ENCODE measurements at places on chromosomes 1 and 21.

GRCh38 chr1:23756676-23757075 lies 13.4 kb downstream of the ELOA start:
- no peak for DNase-seq

GRCh38 chr21:15080526-15080925 lies 15.7 kb upstream of the NRIP1 start:
- DNase-seq, result no peak

DNA sequence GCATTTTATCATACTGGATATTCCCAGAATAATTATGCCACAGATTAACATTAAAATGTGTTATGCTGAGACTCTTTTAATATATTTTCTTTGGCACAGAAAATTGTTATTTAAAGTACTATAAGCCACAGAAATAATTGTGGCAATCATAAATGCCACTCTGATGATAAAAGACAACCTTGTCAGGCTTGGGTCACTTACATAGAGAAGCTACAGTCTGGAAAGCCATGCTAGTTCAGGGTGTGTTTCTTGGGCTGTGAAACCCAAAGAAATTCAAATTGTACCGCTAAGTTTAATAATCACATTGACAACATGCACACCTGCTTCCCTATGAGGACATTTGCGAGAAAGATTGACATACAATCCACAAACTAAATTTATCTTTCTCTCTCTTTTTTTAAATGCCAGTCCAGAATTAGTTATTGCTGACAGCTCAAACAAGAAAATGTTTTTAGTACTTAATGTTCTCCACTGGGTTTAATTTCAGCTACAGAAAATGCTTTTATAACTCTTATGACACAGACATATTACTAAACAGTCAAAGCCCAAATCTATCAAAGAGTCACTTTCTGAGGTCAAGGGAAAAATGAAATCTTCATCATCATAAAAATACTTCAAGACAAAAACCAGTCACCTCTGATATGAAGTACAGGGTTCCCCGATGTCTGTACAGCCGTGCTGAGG lies 38.7 kb downstream of the TTC13 start:
- no peak for DNase-seq

DNA sequence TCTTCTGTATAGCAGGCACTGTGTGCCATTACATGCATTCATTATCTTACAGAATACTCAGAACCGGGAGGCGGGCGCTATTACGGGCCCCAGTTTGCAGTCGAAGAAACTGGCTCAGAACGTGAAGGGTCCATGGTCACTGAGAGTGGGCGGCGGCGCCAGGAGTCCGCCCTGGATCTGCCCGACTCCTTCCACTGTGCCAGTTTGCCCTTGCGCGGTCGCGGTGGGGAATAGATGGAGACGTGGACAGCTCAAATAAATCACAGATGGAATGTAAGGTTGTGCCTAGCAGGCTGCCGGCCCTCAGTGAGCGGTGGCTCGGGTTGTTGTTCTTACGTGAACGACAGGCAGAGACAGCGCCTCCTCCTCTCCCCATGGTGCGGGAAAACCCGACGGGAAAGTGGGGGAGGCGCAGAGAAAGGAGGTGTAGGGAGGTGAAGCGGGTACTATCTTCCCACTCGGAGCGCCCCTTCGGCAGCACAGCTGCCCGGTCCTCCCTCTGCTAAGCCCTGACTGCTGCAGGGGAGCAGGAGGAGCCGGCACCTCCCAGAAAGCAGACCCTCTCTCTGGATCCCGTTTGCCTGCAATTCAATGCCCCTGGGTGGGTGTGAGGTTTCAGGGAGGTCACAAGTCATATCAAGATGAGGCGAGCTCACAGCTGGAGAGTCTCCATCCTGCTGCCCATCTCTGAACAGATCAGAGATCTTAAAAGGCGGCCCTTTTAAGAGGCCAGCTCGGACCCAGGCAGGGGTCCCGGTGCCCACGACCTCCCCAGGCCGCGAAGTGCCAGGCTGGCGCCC lies 1.1 kb downstream of the COL9A2 start:
- DNase-seq, result no peak

GRCh38 chr1:162612606-162613400 lies 19.5 kb upstream of the DDR2 start:
- DNase-seq, result no peak

DNA sequence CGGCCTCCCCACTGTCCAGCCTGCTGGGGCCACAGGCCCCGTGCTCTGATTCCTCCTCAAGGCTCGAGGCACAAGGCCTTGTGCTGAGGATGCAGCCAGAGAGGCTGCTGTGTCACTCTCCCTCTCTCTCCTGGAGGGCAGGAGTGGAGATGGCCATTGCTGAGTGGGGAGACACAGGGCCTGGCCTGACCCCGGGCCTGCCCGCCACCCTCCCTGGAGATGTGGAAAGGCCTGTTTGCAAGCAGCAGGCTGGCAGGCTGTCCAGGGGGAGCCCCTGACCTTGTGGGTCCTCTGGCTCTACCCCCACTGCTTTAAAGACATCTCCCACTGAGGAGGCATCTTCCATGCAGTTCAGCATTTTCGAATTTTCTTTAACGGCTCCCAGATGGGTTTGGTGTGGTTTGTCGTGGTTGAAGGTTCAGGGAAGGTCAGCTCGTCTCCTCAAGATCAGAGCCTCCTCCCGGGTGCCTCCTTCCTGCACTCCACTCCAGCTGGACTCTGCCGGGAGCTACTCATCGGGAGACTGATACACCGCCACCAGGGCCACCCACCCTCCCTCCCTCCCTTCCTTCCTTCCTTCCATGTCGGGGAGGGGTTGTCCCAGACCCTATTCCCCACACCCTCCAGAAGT lies 69.1 kb downstream of the SPSB1 start:
- DNase-seq, result no peak

GRCh38 chr1:12573015-12573825 lies 44.8 kb downstream of the DHRS3 start:
- no peak for DNase-seq

DNA sequence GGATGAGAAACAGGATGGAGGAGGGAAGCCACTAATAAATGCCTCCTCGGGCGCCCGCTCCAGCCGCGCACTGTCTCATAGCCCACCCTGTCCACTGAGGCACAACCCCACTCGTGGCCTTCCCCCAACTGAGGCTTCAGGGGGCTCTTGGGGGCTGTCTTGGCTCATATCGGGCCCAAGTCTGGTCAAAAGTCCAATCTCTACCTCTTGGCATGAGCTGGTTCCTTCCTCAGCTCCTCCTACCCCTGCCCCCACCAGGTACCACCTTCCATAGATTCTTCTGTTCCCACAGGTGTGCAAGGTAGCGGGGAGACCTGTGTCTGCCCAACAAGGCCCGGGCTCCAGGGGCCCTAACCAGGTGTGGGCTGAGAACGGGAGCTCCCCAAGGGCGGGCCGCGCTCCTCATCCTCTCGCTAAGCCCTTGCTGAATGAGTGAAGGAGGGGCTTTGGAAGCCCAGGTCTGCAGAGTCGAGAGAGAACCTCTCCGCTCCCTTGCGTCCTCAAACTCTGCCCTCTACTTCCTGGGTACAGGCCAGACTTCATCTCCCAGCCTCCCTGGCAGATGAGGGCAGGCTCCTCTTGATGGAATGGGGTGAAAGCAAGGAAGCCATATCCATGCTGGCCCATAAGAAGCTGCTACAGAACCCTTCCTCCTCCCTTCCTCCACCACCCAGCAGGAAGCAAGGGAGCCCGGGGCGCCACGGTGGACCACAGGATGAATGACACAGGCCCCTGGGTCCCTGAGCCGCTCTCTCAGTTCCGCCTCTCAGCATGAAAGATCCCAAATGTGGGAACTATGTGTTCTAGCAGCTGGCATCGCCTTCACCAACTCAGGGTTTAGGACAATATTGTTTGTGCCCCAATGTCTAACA lies 74.7 kb downstream of the PSMG1 start:
- DNase-seq, result no peak

DNA sequence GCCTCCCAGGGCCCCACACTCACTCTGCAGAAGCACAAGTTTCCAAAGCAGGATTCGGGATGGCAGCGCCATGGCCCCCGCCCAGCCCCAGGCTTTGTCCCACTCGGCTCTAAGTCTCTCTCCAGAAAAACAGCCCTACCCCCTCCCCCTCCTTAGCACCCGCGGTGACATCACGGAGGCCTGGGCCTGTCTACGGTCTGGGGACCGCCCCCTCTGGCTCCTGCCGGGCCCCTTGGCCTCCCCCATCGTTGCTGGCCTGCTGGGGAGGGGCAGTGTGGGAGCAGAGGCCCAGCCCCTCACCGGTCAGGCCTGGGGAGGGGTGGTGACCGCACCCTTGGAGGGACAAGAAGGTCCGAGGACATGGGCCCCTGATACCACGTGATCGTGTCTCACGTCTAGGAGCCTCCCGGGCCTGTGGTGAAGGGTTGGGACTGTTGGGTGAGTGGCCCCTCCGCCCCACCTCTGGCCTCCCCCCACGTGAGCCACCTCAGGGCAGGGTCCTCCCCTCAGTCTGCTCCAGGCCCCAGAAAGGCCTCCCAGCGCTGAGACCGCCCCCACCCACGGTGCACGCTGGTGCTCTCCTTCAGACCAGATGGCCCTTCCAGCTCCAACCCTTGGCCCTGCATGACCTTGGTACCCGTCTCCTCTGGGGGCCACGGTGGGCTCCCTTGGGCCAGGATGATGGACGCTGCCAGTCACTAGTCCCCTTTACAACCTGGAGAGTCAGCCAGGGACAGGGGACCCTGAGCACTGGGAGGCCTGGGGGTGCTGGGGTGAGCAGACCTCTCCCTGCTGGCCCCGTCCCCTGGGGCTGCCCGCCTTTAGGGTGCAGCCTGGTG lies at the start of gene MXRA8:
TSS of gene MXRA8 (minus strand) at position 123 of the 839 bp plus-strand sequence. CDS start at position 72, 51 bp downstream.
- DNase-seq, result no peak

DNA sequence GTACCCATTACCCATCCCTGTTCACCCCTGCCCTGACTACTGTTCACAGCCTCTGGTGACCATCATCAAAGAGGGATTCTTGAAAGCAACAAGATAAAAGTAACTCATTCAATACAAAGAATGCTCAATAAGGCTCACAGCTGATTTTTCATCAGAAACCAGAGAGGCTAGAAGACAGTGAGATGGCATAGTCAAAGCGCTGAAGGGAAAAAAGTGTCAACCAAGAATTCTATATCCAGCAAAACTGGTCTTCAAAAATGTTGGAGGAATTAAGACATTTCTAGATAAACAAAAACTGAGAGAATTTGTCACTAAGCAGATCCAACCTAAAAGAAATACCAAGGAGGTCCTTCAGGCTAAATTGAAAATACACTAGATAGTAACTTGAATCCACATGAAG lies 27.1 kb downstream of the CSF1 start:
- DNase-seq, result no peak

DNA sequence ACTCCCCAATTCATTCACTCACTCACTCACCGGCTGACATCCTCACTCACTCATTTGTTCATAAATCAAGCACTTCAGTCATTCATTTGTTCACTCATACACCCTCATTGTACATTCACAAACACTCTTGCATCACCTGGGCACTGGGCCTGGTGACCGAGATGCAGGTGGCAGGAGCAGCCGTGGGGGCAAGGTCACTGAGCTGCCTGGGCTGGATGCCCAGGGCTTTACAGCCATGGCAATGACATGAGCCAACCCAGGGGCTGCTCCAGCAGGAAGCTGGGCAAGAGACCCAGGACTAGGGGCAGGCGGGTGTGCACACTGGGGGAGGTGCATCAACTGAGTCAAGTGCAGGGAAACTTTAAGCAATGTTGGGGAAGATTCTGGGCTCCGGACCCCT lies 113.6 kb upstream of the IGSF21 start:
- DNase-seq, result no peak

DNA sequence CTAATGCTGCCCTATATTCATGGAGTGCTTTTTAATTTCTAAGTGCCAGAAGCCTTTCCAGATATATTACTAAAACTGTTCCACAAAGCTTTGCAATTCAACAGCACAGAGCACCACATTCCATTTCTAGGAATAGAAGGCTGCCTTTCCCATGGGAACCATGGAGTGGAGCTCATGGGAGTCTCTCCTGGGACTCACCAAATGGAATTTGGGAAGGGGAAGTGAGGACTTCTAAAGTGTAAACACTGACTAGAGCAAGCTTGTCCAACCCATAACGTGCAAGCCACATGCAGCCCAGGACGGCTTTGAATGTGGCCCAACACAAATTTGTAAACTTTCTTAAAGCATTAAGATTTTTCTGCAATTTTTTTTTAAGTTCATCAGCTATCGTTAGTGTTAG lies 190.4 kb upstream of the TNR start:
- no peak for DNase-seq

- DNase-seq, result no peak
Observed at GRCh38 chr21:33544451-33545195, 1.8 kb downstream of the SON start.

DNA sequence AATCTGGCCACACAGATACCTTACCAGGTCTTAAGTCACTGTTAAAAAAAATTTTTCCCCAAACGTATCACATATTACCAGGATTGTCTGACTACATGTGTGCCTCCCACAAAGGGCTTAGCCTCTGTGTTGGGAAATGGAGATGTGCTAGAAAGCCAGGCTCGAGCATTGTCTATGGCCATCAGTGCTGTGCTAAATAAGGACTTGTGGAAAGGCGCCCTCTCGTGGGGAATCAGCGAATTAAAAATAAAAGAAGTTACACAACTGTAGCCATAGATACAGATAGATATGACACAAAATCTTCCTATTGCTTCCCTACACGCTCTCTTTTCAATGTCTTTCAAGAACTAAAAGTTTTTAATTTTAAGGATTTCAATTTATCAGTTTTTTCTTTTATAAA lies 47.5 kb upstream of the CRNN start:
- no peak for DNase-seq

DNA sequence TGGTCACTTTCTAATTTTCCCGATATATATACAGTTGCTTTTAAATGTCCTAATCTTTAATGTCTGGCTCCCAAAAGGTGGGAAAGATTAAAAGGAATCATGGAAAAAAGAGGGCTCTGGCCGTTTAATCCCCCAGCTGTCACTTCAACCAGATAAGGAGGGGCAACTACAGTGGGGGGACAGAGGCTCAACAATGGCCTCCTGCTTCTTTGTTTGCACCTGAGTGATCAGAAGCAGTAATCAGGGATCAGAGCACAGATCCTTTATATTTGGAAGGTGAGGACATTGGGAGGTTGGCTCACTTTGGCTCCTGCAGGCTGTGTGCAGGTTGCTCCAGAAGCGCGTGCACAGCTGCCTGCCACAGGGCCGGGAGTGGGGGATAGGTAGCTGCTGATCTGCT lies 212.8 kb downstream of the FMN2 start:
- DNase-seq, result no peak

DNA sequence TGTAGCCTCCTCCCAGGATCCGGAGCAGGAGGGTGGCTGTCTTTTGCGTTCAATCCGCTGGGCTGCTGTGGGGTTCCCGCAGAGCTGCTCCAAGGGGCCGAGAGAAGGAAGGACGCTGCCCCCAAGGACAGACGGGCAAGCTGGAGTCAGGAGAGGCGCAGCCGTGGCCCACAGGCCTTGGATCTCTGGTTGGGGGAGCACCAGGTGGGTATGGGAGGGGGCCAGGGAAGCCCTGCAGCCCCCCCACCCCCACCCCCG lies 15.9 kb upstream of the SKI start:
- no peak for DNase-seq

- no peak for DNase-seq
Observed at GRCh38 chr1:1038694-1039093, 18.8 kb downstream of the AGRN start.

DNA sequence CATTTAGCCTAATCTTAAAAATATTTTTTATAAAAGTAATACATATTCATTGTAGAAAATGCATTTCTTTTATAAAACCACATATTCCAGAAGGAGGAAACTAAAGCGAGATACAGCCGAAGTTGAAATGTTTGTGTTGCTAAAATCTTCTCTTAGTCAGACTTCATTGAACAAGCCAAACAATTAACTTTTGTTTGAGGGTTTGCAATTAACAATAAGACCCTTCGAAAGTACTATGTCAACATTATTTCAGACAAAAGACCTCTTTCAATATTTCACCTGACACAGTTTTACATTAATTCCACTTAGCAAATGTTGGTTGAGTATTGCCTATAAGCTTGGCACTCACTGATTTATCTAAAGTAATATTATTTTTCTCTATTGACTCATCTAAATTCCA lies 354.0 kb upstream of the ADAMTS5 start:
- DNase-seq, result no peak
